ENCODE measurements at places on chromosomes 7 and 10. TPM values are rescaled to one million over a fixed set of nuclear protein-coding genes. Genes with fewer than 3 reads are reported as not detected.

DNA sequence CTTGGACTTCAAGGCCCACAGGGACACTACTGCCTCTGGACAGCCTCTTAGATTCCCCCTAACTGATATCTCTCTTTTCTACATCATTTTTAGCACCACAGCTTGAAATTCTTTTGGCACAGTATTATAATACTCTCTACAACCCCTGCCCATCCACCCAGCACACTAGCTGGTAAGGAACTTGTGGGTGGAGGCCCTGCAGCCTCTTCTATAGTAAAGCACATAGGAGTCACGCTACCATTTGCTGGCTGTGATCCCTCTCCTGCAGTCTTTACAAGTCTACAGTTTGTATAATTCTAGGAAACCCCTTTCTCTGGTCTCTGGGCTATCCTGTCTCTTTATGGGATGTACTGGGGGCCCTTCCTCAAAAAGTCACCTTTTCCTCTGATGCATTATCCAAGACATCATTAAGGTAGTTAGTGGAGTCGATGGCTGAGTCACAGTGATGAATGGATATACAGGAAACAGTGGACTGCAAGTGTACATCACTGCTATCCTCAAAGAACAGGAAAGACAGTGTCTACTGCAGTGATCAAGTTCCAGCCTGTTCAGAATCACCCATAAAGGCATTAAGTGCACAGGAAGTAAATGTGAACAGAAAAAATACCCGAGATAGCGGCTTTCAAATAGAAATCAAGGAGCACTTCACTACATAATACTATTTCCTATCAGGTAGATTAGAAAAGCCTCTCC lies 54.4 kb downstream of the STK17A start:
- no peak for DNase-seq

DNA sequence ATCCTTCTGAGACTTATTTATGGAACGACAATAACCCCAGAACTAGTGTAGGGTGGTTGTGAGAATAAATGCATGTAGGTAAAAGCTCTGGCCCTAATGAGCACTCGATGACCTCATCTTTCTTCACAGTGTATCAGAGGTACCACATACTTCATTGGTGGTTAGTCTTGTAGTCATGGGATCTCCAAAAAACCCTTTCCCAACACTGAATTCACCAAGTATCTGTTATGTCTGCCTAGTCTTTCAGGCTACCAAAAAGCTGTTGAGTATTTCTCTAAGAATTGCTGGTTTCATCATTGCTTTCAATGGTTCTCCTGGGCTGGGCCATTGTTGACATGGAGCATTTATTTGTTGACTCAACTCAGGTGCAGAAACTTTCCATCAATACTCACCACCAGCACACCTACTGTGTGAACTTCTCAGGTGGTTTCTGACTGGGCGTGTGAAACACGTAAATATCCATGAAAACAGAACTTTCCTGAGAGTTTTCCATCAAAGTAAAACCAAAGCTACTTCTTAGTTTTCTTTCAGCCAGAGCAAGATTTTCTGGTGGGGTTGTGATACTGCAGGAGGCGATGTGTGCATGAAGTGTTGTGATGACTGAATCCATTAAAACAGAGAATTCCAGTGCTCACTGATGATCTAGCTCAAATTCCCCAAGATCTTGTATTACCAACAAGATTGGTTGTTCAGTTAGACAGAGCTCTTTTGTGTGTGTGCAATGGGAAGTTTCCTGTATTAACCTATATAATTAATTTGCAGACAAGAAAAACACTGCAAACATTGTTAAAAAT lies 51.4 kb upstream of the SLC35B4 start:
- DNase-seq, result no peak

DNA sequence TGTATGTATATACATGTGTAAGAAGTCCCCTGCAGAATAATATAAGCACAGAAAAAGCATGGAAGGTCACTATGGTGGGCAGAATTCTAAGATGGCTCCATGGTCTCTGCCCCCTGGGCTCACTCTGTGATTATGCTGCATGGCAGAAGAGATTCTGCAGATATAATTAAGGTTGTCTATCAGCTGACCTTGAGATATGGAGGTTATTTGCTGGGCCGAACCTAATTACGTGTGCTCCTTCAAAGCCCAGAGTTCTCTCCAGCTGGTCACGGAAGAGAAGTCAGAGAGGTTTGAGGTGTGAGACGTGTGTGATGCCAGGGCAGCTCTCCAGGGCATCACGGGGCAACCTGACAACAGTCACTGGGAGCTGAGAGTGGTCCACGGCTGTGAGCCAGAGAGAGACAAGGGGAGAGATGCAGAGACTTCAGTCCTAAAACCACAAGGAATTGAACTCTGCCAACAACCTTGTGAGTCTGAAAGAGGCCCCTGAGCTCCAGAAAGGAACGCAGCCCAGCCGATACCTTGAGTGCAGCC lies 11.5 kb downstream of the PAPOLB start:
- DNase-seq, result no peak

The HGF gene
- 13.9 TPM for polyA plus RNA-seq

DNA sequence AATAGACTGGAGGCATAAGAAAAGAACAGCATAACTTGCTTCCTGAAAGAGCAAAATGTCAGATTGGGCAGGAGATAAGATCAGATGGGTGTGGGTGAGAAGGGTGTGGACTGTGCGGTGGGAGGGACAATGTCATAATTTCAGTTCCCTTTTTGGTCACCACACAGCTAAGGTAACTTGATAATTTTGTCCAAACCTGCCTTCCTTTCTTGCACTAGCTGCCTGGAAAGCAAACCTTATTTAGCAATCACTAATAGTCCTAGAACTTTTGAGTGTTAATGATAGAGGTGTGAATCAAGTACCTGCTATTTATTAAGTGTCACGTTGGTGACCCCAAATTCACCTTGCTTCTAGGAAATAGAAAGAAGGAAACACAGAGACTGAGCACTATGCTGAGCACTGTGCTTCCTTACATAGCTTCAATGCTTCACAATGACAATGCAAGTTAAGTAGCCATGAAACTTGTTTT lies 72.4 kb upstream of the SP4 start:
- DNase-seq, result no peak

The SLC39A12 gene
- polyA plus RNA-seq, result not detected

- DNase-seq, result no peak
Measured at GRCh38 chr10:109115179-109115578, 808.1 kb downstream of the XPNPEP1 start.

The TYW1 gene
- polyA plus RNA-seq, result 13.8 TPM

DNA sequence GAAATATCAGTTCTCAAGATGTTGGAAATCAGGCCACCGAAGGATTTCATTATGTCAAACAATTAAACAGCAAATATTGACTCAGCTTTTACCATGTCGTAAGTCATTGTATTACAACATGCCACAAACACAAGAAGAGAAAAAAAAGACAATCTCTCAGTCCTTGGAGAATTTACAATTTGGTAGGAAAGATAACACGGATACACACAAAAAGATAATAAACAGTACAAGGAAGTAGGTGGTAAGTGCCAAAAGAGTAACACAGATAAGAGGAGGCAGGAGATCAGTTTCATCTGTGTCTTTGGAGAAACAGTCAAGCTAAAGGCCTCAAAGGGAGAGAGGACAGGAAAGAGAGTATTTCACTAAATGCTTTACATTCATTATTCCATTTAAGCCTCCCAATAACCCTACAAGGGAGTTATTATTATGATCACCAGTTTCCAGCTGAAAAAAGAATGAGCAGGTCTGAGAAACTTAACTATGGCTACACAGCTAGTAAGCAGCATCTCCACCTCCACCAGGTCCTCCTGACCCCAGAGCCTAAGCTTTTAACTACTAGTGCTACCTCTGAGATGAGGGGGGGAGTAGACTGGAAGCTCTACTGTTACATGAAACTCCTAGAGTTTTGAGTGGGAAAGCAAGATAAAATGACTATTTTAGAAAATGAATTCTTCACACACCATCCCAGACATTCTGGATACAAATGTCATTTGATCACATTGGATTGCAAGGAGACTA lies 13.9 kb upstream of the DNAJC1 start:
- DNase-seq, result no peak

GRCh38 chr10:33833566-33833965 lies 499.1 kb upstream of the NRP1 start:
- no peak for DNase-seq

- DNase-seq, result no peak
Measured at GRCh38 chr7:116213361-116214130, 3.2 kb downstream of the TES start.

DNA sequence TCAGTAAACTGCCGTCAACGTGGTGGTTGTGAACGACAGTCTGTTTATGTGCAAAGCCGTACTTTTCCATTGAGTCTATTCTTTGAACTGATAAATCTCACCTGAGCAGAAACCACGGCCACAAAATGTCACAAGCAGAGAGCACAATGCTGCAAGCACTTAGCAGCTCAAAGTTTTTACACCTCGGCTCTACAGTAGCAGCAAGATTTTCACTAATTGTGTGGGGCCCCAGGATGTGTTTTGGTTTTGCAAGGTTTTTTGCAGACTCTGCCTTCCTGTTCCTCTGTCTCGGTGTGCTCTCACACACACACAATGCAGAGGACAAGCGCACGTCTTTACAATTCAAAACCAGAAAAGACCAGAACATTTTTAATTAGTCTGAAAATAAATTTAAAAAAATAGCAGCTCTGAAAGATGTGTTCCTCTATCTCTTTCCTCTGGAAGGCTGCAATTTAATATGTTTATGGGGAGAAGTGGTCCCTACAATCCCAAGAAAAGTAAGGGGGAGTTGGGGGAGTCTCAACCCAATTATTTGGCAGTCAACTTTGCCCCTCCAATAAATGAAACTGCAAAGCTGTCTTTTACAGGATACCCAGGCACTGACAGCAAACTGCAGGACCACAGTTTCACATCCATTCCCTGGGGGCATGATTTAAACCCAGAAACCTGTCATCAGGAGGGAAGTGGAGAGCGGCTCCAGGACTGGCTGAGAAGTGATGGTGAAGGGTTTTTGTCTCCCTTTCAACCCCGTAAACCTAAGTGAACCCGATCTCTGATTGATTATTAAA lies 73.8 kb upstream of the SFMBT2 start:
- no peak for DNase-seq

- no peak for DNase-seq
Measured at GRCh38 chr7:12985752-12986151, 298.3 kb downstream of the ARL4A start.

GRCh38 chr10:98209441-98209840 lies 58.6 kb downstream of the LOXL4 start:
- no peak for DNase-seq

- DNase-seq, result no peak
Measured at GRCh38 chr10:62177111-62177510, 91.5 kb downstream of the RTKN2 start.

DNA sequence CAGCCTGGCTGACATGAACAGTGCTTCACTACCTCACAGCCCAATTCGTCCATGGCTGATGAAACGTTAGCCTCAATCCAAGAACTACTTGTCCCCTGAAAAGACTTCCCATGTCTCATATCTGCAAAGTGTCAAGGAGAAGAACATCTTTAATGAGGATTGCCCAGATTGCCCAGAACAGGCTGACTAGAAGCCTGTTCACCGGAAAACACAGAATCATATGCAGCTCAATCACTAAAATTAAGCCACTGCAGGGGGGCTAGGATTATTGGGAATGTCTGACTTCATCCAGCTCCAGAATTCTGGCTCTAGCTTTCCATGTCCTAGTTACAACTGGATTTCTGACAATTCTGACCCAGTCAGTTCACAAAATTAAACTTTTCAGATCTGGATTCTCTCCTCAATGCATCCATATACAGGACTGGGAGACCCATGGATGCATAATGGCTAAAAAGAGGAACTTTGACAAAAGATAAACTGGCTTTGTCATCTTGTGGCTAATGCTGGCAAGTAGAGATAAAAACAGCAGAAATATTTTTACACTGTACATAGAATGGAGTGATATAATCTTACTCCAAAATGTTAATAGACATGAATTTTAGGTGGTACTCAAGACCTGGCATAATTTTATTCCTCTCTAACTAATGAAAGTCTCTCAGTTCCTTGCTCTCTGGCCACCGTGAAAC lies 467.0 kb upstream of the POT1 start:
- no peak for DNase-seq

DNA sequence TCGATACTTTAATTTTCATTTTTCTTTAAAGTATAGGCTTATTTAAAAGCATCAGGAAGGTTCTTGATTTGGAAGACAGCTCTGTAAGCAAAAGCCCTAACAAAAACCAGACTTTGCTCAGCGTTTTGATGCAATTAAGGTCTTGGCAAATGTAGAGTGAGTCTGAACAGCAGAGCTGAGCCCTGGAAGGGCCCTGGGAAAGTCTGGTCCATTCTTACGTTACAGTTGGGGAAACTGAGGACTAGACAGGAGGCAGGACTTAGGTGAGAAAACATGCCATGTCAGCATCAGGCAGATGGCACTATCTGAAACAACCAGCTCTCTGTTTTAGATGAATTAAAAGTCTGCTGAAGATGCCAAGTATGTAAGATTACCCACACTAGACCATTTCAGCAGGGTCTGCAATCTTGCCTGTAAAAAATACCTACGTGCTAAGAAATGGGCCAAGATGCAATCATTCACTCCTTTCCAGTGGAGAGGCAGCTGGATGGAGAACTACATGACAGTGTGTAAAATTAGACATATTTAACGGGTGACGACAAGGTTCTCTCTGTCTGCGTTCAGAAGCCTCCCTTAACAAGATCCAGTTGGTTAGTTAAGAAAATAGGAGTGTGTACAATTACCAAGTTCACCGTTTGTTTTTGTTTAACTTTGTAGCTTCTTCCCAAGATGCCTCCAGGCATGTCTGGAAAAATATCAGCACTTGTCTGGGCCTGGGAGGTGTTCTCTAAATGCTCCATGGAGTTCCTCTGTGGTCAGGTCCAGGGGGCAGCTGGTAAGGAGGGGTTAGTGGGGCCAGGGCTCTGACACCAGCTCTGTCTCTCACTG lies 502.3 kb upstream of the ZMIZ1 start:
- DNase-seq, result no peak

DNA sequence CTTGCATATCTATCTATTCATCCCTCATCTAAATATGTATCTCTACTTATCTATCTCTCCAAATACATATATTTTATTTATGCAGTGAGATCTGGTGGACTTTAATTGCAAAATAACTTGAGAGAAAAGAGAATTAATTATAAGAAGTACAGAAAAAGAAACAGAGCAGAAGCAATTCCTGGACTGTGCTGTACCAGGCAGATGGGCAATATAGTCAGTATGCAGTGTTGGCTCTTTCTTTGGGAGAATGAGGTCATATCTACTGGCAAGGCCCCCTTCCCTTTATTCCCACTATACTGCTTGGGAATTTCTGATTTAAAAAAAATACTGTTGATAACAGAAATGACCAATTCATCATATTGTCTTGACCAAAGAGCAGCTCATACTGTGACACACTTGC lies 49.0 kb upstream of the TOMM7 start:
- DNase-seq, result no peak

DNA sequence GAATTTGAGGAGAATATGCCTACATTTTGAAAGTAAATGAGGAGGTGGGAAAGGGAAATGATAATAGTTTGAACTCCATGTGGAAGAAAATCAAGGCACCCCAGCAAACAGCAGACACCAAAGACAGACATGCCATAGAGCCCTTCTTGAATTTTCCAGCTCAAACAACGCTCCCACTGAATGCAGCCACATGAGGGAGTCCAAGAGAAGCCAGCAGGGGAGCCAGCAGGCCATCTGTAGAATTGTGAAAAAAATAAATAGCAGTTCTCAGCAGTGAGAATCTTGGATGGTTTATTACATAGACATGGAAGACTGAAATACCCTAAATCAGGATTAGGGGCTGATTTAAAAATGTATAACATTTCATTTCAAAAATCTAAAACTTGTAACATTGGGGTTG lies 1567.3 kb upstream of the LRRTM3 start:
- DNase-seq, result peak; percentile 58

GRCh38 chr7:96532428-96532935 lies 177.2 kb downstream of the SEM1 start:
- no peak for DNase-seq

- DNase-seq, result no peak
Measured at GRCh38 chr7:66296557-66296956, 91.4 kb downstream of the TPST1 start.

The ADAM8 gene
- polyA plus RNA-seq, result 5.4 TPM

GRCh38 chr7:911791-912480 lies 35.6 kb downstream of the GET4 start:
- no peak for DNase-seq
